ENCODE measurements at places on chromosomes 1 and 21. TPM values are rescaled to one million over a fixed set of nuclear protein-coding genes. Genes with fewer than 3 reads are reported as not detected.

DNA sequence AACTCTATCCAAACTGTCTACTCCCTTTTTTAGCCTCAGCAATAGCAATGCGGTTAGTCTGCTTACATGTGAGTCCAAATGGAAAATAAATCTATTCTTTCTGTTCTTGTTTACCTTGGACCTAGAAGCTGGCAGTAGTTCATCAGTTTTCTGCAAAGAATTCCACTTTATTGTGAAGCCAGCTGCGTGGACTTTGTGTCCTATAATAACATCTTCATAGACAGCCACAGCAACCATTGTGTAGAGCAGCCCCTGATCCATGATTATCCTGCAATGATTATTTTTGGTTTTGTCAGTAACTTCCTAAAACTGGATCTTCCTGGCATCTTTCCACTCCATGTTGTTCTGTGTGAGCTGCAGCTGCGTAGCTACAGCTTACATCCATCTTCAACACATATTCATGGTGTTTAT lies 408.7 kb downstream of the NUF2 start:
- no peak for DNase-seq

DNA sequence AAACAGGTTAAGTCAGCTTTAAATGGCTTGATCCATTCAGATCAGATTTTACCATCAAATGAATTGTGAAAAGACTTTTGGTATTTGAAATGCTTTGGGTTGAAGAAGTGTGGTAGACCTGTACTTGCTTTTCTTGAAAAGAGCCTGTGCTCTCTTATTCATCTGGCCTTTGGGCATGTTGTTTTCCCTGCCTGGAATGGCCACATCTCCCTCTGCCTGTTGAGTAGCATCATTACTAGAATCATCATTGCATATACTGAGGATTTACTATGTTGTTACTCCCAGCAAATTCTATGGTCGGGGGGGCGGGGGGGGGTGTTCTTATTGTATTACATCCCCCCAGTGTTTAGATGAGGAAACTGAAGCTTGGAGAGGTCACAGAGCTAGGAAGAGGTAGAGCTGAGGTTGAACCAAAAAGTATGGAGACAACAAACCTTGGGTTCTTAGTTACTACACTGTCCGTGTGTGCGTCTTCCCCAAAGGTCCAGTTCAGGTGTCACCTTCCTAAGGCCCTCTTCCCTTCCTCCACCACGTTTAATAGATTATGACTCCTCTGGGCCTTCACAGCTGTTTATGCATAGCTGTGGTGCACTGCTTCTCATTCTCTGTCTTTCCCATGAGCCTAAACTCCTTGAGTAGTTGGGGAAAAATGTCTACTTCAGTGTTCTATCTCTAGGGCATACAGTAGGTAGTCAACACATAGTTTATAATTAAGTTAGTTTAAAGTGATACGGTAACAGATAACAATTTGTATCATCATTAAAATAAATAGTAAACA lies 246.4 kb upstream of the HOOK1 start:
- no peak for DNase-seq

DNA sequence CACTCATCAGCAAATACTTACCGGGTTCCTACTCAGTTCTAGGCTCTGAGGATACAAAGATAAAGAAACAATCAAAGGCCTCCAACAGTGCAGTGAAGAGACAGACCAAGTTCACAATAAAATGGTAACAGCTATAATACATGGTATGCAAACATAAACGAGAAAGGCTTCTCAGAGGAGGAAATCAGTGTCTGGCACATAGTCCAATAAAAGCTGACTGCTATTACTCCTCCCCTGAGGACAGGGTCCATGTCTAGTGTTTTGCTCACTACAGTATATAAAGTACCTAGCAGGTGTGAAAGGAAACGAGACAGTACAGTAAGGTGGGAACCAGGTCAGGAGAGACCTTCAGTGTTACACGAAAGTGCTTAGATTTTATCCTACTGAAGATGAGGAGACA lies 4.3 kb downstream of the RBM34 start:
- no peak for DNase-seq

DNA sequence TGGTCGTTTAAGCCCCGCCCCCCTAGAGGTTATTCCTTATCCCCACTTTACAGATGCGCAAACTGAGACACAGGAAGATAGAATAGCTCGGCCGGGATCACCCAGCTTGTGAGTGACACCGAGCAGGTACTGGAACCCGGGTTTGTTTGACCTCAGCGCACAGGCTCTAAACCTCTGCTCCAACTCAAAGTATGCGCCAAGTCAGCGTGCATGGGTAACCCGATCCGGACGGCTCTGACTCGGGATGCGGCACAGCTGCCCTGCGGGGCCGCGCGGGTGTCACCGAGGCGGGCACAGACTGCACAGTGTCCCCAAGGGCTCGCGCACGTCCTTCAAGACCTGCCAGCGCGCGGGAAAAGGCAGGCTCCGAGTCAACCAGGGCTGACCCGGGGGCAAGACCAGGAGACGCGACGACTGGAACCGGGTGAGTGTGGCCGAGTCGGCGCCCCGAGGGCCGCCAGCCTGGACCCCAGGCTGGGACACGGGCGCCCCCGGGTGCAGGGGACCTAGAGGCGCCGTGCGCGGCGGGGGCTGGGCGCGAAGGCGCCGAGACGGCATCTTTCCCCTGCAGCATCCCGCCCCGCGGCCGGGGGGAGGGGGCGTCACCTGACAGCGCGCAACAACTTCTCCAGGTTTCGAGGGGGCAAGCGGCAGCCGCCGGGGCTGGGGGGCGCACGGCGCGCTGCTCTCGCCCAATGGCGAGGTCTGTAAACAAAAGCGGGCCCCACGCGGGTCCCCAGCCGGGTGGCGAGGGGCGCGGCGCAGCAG lies 101.9 kb upstream of the SOD1 start:
- DNase-seq = no peak

- no peak for DNase-seq
Measured at GRCh38 chr1:43445606-43446387, 7.9 kb downstream of the HYI start.

GRCh38 chr21:18476639-18477038 lies 73.1 kb upstream of the TMPRSS15 start:
- no peak for DNase-seq

DNA sequence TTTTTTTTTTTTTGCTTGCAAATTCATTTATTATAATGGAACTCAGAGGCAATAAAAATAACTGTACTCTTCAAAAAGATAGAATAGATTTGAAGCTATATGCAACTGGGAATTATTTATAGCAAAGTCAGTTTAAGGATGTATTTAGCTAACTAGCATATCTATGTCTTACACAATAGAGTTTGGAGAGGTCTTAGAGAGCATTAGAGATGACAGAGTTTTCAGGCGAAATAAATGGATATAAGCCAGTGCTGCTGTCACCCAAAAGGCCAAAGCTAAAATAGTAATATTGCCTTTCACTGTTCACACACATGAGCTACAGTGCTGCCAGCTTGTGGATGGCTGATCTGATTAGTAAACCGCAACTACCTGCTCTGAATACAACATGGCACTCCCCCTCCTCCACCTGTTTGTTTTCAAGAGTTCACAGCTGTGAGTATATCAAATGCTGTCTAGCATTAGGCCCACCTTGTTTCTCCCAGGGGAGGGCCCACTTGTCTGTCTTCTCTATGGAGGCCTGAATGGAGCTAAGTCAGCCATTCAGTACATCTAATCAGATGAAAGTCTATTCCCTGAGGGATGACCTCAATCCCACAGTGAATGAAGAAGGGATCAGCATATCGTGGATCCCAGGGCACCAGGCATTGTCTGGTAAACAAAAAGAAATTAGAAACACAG lies 25.2 kb upstream of the SSX2IP start:
- no peak for DNase-seq

DNA sequence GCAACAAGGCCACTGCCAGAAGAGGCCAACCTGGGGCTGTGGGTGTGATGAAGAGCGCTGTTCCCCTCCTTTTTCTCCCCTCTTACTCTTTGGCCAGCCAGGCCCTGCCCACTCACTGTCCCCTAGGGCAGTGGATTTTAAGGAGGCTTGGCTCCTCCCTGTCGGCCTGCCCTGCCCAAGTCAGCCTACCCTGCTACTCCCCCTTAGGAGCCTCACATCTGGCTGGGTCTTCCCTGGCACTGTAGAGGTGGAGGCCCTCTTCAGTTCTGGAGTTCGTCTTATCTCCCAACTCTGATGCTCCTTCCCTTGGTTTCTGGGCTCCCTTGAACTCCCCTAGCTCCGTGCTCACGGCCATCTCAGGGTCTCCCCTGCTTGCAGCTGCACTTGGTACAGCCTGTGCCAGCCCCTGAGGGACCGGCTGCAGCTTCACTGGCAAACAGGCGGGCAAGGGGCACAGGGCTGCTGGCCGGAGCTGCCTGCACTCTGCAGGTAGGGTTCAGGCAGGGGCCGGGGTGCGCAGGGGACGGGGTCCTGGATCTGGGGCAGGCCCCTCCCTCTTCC lies 4.0 kb downstream of the AMPD2 start:
- no peak for DNase-seq

GRCh38 chr1:54987427-54987826 lies 7.0 kb downstream of the TMEM61 start:
- DNase-seq = no peak

DNA sequence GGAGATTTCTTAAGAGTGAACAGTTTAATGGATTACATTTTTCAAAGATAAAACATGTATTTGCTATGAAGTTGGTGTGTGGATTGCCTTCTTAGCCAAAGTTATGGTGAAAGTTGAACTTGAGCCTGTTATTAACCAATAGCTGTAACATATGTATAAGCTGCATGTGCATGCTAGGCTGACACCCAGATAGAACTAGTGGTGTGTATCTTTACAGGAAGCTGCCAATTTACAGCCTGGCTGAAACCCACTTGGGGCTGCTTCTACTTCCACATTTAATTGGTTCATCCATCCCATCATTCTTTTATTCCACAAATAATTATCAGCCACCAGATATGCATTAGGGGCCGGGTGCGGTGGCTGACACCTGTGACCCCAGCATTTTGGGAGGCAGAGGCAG lies 3.3 kb downstream of the PLA2G5 start:
- no peak for DNase-seq

DNA sequence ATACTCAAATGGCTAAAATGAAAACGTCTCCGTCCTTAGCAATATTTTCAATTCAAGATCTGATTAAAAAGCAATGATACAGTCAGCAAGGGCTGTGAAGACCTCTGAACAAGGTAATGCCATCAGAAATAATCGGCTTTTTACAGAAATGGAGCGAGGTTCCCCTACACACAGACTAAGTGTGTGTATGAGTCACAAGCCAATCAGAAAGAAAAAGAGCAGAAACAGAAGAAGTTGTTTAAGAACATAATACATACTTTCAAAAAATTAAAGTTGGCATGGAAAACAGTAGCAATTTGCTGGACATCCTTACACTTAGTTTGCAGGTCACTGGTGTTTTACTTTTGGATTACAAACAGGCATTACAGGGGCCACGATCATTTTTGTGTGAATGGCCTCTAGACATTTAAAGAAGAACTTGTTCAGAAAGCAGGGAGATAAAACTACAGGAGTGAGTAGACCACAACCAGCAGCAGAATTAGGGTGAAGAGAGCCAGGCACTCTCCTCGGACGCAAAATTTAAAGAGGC lies 350.0 kb upstream of the RUNX1 start:
- no peak for DNase-seq

GRCh38 chr1:234214911-234215892 lies 158.1 kb upstream of the COA6 start:
- no peak for DNase-seq

- DNase-seq = no peak
Measured at GRCh38 chr21:38820471-38821239, 14.9 kb downstream of the ETS2 start.

GRCh38 chr1:198935306-198935921 lies 296.6 kb downstream of the PTPRC start:
- DNase-seq = peak; percentile 57

- no peak for DNase-seq
Measured at GRCh38 chr1:184802354-184803179, 47.9 kb upstream of the EDEM3 start.

GRCh38 chr1:243489681-243490546 lies 234.1 kb downstream of the SDCCAG8 start:
- DNase-seq = no peak

GRCh38 chr1:41144285-41144684 lies 97.8 kb downstream of the SCMH1 start:
- no peak for DNase-seq

GRCh38 chr1:218537122-218537913 lies 192.2 kb downstream of the TGFB2 start:
- DNase-seq = no peak

GRCh38 chr1:36352125-36352909 lies 28.9 kb upstream of the EVA1B start:
- no peak for DNase-seq

DNA sequence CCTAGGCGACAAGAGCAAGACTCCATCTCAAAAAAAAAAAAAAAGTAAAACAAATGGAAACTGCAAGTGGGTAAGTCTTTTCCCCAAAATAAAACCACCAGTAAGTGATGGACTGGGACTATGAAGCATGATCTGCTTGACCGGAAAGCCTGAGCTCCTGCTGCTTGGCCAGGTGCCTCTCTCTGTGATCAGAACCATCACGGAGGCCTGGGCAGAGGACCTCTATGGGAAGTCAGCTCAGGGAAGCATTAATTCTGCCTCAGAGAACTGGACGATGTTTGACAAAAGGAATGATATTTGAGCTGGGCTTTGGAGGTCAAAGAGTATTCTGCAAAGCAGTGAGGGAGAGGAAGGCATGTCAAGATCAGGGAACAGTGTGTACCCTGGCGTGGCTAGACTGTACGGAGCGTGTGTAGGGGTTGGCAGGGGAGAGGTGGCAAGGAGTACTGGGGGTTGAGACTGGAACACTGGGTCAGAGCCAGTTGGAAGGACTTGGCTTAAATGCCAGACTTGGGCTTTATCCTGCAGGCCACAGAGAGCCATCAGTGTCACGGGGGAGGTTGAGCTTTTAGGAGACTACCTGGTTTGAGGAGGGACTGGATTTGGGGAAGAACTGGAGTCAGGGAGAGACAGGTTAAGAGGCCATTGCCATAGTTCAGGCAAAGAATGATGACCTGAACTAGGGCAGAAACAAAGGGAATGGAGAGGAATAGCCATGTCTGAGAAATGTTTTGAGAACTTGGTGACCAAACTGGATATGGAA lies 16.4 kb downstream of the ATP1A2 start:
- no peak for DNase-seq

- no peak for DNase-seq
Measured at GRCh38 chr21:39353295-39353694, 4.4 kb upstream of the HMGN1 start.

GRCh38 chr1:3914331-3914851 lies 14.3 kb upstream of the C1orf174 start:
- DNase-seq = no peak

GRCh38 chr1:58249737-58250586 lies 296.6 kb downstream of the OMA1 start:
- DNase-seq = peak; percentile 20

- no peak for DNase-seq
Measured at GRCh38 chr1:44316231-44316759, 38.8 kb downstream of the ERI3 start.

The TNFRSF1B gene
- 32.1 TPM for total RNA-seq

The HORMAD1 gene
- not detected for total RNA-seq

The HAO2 gene
- not detected for total RNA-seq

The CFAP126 gene
- not detected for total RNA-seq

The CCDC17 gene
- total RNA-seq = 1.3 TPM

The HLCS gene
- total RNA-seq = 3.8 TPM

The HES3 gene
- total RNA-seq = not detected

The GAS5 gene
- total RNA-seq = 602 TPM

The KLHDC9 gene
- 3.8 TPM for total RNA-seq

The GPA33 gene
- not detected for total RNA-seq

The ZNF648 gene
- total RNA-seq = 0.27 TPM

The CD46 gene
- 195 TPM for total RNA-seq

The MFSD2A gene
- 7.1 TPM for total RNA-seq
